ENCODE measurements at places on chromosomes 2 and 18.
A peak's percentile ranks its signal among the peaks of the same experiment; 100 is the strongest.

DNA sequence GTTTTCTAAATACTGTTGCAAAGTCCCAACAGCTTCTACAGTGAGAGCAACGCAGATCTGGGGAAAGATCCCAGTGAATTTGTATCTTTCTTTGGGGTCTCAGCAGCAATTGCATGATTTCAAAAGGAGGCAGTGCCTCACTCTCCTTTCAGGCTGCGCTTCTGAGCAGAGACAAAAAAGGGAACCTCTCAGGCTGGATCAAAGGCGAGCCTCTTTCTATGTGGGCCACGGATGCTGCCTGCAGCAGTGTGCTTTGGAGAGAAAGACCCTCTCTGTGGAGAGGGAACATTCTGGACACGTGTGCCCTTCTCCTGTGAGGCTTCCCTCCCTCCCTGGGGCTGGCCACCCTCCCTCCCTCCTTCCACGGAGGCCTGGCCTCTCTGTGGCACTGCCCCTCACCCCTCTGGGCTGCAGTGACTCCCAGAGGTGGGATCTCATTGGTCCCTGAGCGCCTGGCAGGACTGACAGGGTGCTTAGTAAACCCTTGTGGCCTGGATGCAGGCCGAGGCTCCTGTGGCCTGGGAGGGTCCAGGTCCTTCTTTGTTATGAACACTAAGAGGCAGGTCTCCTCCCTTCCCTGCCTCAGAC lies 21.6 kb upstream of the PDIA6 start:
- no peak for DNase-seq

- DNase-seq: no peak
Observed at GRCh38 chr2:45636008-45636407, 15.5 kb upstream of the PRKCE start.

GRCh38 chr2:23526114-23526513 lies 141.1 kb downstream of the KLHL29 start:
- no peak for DNase-seq

GRCh38 chr2:27217173-27218121 lies at the start of gene CAD:
CAD (plus strand) TSS chr2:27217369; CDS start chr2:27217552, 183 bp downstream.
- DNase-seq: peak; percentile 86

GRCh38 chr2:111930409-111930808 lies 32.0 kb downstream of the MERTK start:
- DNase-seq: no peak

- DNase-seq: no peak
Observed at GRCh38 chr2:122341007-122341406, 585.6 kb downstream of the TSN start.

- DNase-seq: no peak
Observed at GRCh38 chr2:121837591-121837990, 82.1 kb downstream of the TSN start.

DNA sequence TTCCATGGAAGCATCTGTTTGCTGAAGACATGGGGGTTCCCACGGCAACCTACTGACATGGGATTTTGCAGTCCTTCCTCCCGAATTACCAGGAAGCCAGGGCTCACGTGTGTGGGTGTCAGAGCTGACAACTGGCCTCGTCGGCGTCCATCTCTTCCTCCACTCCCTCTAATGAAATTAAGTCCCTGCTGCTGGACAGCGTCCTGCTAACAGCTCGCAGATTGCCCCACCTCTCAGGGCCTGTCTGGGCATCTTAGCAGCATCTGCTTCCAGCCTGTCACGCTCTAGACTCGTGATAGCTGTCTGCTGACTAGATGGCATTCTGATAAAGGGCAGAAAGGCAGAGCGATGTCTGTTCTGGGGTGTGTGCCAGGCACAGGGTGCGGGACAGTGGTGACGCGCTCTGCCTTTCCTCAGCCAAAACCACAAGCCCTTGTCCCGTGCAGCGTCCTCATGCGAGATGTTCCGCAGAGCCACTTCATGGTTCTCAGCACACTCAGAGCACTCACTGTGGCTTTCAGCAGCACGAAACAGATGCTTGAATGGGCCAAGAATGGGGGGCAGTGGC lies 161.1 kb downstream of the ARL4C start:
- peak; percentile 13 for DNase-seq

- DNase-seq: no peak
Observed at GRCh38 chr18:9628984-9629383, 14.6 kb upstream of the PPP4R1 start.

DNA sequence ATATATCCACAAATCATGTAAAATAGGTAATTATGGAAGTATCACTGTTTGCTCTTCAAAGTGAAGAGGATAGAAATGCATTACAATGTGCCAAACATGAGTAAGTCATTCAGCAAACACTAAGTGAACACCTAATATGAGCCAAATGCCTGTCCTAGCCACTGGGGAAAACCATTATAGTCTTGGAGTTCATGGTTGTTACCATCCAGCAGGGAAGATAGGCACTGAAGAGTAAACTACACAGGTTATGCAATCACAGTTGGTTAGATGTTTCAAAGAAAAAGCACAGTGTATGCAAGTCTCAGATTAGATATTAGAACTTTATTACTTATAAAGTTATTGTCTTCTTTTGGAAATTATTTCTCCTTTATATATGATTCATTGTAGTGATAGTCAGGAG lies 3.9 kb upstream of the SERPINB2 start:
- DNase-seq: no peak

GRCh38 chr2:63053889-63054602 lies 3.4 kb downstream of the OTX1 start:
- DNase-seq: no peak

DNA sequence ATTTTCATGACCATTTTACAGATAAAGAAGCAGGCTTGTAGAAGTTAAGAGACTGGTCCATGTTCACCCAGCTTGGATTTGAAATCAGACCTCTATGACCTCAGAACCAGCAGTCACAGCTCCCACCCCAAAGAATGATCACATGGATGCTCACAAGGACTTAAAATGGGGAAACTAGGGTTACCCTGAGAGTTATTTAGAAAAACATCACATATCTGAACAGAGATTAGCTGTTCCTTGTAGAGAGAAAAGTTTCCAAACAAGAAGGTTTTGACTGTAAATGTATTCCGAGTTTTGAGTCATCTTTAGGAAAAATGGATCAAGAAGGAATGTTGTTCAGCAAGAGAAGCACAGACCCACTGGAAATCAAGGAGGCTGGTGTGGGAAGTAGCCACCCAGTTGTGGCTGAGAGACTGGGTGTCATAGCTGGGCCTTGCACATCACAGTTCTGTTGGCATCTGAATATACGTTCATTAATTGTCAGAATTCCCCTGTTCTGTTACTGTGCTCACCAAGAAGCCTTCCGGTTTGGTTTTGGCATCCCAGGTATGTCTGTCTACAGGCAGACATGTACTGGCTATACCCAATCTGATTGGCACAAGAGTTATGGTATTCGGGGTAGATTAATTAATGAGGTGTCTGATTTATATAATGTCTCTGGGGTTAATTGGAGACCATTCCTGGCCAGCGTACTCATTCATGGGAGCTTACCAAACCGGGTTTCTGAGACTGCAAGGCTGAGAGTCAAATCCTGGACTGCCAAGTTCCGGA lies 371.8 kb upstream of the SLC14A2 start:
- no peak for DNase-seq

GRCh38 chr18:80175451-80176204 lies 66.6 kb downstream of the ADNP2 start:
- no peak for DNase-seq

GRCh38 chr2:149042881-149043280 lies 4.4 kb downstream of the LYPD6B start:
- DNase-seq: no peak

GRCh38 chr2:54962511-54962910 lies 87.7 kb downstream of the RTN4 start:
- no peak for DNase-seq

- DNase-seq: no peak
Observed at GRCh38 chr18:22847392-22847791, 85.7 kb upstream of the RBBP8 start.

- DNase-seq: no peak
Observed at GRCh38 chr2:127564429-127565260, 29.2 kb downstream of the MYO7B start.

GRCh38 chr18:79466591-79466990 lies 70.9 kb downstream of the NFATC1 start:
- no peak for DNase-seq

DNA sequence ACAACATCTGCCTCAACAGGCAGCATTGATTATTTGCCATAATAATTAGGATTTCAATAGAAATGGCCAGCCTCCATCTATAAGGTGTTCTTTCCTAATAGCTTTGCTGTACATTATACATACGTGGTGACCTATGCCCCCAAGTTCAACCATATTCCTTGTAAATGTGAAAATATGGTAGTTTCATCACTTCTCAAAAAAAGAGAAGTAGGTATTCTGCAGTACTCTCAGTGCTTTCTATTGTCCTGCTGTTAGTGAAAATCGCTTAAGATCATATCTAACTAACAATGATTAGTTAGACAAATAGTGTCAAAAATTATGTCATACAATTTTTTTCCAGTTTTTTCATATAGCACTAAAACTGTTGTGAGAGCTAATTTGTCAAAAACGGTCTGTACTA lies 79.6 kb downstream of the SLC4A10 start:
- DNase-seq: no peak

DNA sequence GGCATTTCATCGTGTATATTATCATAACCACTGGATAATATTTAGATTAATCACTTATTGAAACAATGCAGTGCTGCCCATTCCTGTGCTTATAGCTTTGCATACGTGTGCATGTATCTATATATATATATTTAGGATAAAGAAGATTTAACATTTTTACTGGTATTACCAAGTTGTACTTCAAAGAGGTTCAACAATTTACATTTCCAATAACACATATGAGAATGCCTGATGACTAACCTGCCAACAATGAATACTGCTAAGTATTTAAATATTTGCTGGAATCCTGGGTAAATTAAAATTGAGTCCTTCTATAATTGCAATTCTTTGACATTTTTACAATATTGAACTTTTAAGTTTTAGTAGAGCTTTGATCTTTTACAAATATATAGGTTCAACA lies 111.4 kb downstream of the SLC39A10 start:
- no peak for DNase-seq

DNA sequence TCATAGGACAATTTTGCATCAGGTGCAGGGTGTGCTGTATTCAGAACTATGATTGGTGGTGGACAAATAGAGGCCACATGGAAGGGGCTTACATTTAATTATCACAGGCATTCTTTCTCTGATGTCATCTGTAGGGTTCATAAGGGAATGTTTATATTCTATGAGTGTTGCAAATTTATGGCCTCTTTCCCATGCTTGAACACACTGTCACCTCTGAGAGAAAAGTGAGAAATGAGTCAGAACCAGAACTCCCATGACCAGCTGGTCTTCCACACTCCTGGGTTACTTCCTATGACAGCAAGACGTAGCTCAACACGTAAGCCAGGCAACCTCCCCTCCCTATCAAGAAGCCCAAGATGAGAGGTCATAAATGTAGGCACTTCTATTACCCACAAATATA lies 310.8 kb downstream of the PIEZO2 start:
- DNase-seq: no peak

- no peak for DNase-seq
Observed at GRCh38 chr2:47658646-47659320, 124.2 kb upstream of the MSH6 start.

DNA sequence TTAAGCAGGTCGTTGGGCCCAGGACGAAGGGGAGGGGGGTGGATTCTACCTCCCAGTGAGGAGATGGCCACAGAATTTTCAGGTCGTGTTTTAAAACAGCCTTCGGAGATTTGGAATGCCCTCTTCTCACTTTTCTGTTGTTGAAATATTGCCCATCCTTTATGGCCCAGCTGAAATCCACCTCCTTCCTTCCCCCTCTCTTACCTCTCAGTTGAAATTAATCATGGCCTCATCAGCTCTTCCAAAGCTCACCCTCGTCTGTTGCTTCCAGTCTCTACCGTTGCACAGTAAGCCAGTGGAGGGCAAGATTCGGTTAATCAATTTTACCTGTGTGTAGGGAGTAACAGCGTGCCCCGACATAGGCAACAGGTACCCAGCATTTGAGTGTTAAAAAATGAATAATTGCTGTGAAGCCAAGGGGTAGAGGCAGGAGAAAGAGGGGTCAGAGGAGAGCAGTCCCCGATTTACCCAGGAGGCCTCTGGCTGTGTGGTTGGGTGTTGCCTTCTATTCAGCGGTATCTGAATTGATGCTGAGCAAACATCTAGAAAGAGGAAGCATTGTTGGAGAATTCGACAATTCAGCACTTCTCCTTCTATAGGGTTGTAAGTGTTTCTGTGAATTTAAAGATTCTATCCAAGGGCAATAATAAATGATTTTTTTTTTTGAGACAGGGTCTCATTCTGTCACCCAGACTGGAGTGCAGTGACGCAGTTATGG lies 8.6 kb upstream of the PDIA6 start:
- DNase-seq: no peak

GRCh38 chr2:187529977-187530721 lies 24.1 kb downstream of the TFPI start:
- no peak for DNase-seq

DNA sequence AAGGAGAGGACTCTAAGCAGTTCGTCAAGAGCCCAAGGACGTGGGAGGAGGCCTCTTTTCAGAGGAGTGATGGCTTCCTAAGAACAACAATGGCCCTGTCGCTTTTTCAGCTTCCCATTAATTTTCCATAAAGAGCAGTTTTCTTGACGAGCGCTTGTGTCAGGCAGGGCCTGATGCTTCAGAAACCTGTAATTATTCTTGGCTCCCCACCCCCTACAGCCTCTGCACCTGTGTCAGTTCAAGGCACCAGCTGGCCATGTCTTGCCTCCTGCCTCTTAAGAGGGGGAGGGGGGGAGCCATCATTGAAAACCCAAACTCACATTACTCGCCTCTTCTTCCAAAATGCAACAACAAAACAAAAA lies 32.3 kb downstream of the KLF7 start:
- DNase-seq: no peak
